Sigmoid colon (tissue), 7 donors: ENCODE measurements at places on chromosomes 7 and 10. TPM values are rescaled to one million over a fixed set of nuclear protein-coding genes. Genes with fewer than 3 reads are reported as not detected.

NANOS1 gene
- not detected for polyA plus RNA-seq

- peak overlapping the region; percentile 77 for H3K27ac ChIP-seq
- H3K36me3 ChIP-seq: no peaks in the 10 kb centered on the region
- no peak for DNase-seq
- H3K4me3 ChIP-seq: peak overlapping the region; percentile 40
Measured at GRCh38 chr7:114943953-114944744, 22.3 kb downstream of the MDFIC start.

- no peak overlapping the region for H3K27ac ChIP-seq
- no peaks in the 10 kb centered on the region for H3K36me3 ChIP-seq
- no peaks in the 10 kb centered on the region for H3K4me1 ChIP-seq
- H3K27me3 ChIP-seq: no peaks in the 10 kb centered on the region
- no peak overlapping the region for H3K4me3 ChIP-seq
Measured at GRCh38 chr7:148374396-148375259, 215.9 kb upstream of the C7orf33 start.

- no peak overlapping the region for H3K4me3 ChIP-seq
- H3K36me3 ChIP-seq: no peaks in the 10 kb centered on the region
- H3K4me1 ChIP-seq: no peaks in the 10 kb centered on the region
- no peak for DNase-seq
- H3K27me3 ChIP-seq: no peaks in the 10 kb centered on the region
Measured at GRCh38 chr7:43750016-43750887, 8.2 kb upstream of the BLVRA start.

GRCh38 chr10:29859521-29860130 is 199.8 kb downstream of the JCAD start:
- H3K27me3 ChIP-seq: no peaks in the 10 kb centered on the region
- H3K27ac ChIP-seq: peak overlapping the region; percentile 74
- no peaks in the 10 kb centered on the region for H3K36me3 ChIP-seq
- no peak for DNase-seq
- no peak overlapping the region for H3K4me3 ChIP-seq

C10orf71 gene
- not detected for polyA plus RNA-seq

DNA sequence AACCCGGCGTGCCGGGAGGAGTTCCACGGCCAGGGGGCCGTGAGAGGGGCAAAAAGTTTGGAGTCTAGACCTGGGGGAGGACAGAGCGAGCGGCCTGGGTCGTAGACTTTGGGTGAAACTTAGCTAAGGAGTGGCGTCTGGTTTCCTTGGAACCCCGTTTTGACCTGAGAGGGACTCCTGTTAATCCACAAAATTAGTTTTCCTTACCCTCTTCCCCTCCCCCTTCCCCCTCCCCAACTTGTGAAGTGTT is 574 bp downstream of the MARCHF5 start:
- peak overlapping the region; percentile 82 for H3K27ac ChIP-seq
- no peaks in the 10 kb centered on the region for H3K27me3 ChIP-seq
- no peaks in the 10 kb centered on the region for H3K4me1 ChIP-seq
- H3K36me3 ChIP-seq: no peaks in the 10 kb centered on the region
- DNase-seq: no peak

- H3K36me3 ChIP-seq: no peaks in the 10 kb centered on the region
- no peak overlapping the region for H3K4me3 ChIP-seq
- H3K27me3 ChIP-seq: no peaks in the 10 kb centered on the region
Measured at GRCh38 chr10:3421537-3422257, 249.1 kb upstream of the PITRM1 start.

GAD2 gene
- polyA plus RNA-seq: not detected

CH25H gene
- 3.2 TPM for polyA plus RNA-seq

DNA sequence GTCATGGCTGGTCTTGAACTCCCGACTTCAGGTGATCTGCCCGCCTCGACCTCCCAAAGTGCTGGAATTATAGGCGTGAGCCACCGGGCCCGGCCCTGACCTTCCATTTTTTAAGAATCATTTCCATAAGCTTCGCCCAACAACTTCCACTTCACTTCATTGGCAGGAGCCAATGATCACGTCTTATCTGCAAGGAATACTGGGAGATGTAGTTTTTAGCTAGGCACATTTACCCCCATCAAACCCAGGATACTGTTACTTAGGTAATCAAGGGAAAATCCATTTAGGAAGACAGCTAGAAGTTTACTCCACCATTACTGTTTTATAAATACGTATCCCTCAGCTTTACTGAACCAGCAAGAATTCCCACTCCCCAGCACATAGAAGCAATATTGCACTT is 3.4 kb upstream of the CDK13 start:
- H3K27ac ChIP-seq: no peak overlapping the region
- DNase-seq: no peak
- H3K4me3 ChIP-seq: no peak overlapping the region
- peaks cover 9% of the 10 kb centered on the region for H3K4me1 ChIP-seq
- H3K27me3 ChIP-seq: no peaks in the 10 kb centered on the region
- H3K36me3 ChIP-seq: no peaks in the 10 kb centered on the region

DNA sequence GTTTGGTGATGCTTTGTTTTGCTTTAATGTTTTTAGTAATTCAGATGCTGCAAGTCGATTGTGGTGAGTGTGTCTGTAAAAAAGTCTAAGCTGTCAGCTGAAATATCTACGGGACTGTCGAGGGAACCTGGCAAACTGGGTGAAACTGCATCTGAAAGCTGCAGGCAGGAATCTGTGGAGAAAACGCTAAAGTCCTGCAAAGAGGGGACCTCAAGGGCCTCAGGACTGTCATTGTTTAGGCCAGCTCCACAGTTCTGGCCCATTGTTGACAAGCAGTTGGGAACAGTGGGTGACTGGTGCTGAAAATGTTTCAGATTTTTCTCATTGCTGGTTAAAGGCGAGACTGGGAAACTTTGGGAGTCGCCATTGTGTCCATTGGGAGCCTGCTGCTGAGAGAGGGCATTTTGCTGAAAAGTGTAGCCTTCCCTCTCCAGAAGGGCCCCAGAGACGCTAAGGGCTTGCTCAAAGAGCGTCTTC is 1.8 kb downstream of the HOXA2 start:
- H3K4me3 ChIP-seq: peak overlapping the region; percentile 37
- no peak for DNase-seq
- H3K27ac ChIP-seq: peak overlapping the region; percentile 94
- H3K36me3 ChIP-seq: no peaks in the 10 kb centered on the region
- no peaks in the 10 kb centered on the region for H3K27me3 ChIP-seq

- no peak for DNase-seq
- H3K4me1 ChIP-seq: no peaks in the 10 kb centered on the region
- H3K27me3 ChIP-seq: no peaks in the 10 kb centered on the region
- H3K27ac ChIP-seq: no peak overlapping the region
- no peak overlapping the region for H3K4me3 ChIP-seq
- H3K36me3 ChIP-seq: no peaks in the 10 kb centered on the region
Measured at GRCh38 chr7:13062631-13063030, 375.2 kb downstream of the ARL4A start.

IFIT1B gene
- not detected for polyA plus RNA-seq

GRCh38 chr10:48464871-48465736 is 139.8 kb downstream of the ARHGAP22 start:
- no peak for DNase-seq
- H3K27ac ChIP-seq: peak overlapping the region; percentile 31
- no peaks in the 10 kb centered on the region for H3K36me3 ChIP-seq
- no peaks in the 10 kb centered on the region for H3K4me1 ChIP-seq

TEX47 gene
- not detected for polyA plus RNA-seq

DNA sequence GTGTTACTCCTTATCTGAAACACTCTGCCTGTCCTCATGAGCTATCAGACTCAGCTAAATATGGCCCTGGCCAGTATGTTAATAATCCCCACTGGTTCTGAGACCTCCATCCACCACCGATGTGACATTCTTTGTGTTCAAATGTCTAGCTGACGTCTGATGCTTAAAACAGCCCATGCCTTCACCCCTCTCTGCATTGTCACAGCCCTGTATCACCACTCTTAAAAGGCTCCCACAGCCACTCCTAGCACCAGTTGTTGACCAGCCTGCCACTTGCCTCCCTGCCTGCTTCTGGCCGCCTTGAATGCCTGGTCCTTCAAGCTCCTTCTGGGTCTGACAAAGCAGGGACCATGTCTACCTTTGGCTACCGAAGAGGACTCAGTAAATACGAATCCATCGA is at the start of gene LMOD2:
LMOD2 (plus strand) TSS at position 253 of the 400 bp plus-strand sequence; CDS start at position 351, 98 bp downstream.
- no peak within 1 kb of the TSS for H3K4me3 ChIP-seq
- no peak within 1 kb of the TSS for H3K27ac ChIP-seq
- no peaks in the 10 kb centered on the region for H3K27me3 ChIP-seq
- H3K4me1 ChIP-seq: no peaks in the 10 kb centered on the region

OR2A12 gene
- not detected for polyA plus RNA-seq

STEAP1 gene
- polyA plus RNA-seq: 6.2 TPM

- H3K4me3 ChIP-seq: no peak overlapping the region
- H3K36me3 ChIP-seq: no peaks in the 10 kb centered on the region
- DNase-seq: no peak
- no peaks in the 10 kb centered on the region for H3K27me3 ChIP-seq
- H3K4me1 ChIP-seq: peaks cover 17% of the 10 kb centered on the region
Measured at GRCh38 chr7:42476255-42476654, 239.2 kb upstream of the GLI3 start.

KLHL7 gene
- 12.5 TPM for polyA plus RNA-seq
